ENCODE measurements at places on chromosomes 6 and 20.

DNA sequence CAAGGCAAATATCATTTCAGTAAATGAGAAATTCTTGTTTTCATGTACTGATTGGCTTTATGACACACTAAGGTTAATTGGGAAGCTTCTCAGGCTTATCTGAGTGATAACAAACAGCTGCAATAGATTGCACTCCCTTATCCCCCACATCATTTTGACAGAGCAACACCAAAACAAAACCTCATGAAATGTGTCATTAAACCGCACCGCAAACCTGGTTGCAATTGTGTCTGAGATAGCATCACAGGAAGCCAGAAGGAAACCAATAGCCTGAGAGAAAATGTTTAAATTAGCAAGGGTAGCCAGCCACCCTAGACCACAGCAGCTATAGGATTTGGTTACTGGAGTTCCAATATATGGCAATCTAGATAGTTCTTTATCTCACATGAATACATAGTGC lies 31.6 kb upstream of the LAMA4 start:
- no peak for DNase-seq

DNA sequence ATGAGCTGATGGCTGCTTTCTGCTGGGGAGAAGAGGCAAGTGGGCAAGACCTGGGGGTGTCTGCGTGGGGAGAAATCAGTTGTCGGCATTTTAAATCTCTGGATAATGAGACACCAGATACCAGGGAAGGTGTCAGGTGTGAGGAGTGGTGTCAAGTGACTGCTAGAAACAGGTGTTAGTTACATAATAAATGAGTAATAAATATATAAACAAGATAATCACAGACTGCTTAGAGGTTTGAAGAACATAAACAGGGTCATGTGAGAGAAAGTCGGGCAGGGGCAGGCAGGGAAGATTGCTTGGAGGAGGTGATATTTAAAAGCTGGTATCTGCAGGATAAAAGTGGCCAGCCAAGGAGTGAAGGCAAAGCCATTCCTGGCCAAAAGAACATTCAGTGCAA lies 87.2 kb upstream of the RIN2 start:
- no peak for DNase-seq

GRCh38 chr6:49409951-49410542 lies 53.0 kb downstream of the MMUT start:
- DNase-seq = peak; percentile 30

- no peak for DNase-seq
Measured at GRCh38 chr6:107353773-107354382, 105.5 kb downstream of the PDSS2 start.

DNA sequence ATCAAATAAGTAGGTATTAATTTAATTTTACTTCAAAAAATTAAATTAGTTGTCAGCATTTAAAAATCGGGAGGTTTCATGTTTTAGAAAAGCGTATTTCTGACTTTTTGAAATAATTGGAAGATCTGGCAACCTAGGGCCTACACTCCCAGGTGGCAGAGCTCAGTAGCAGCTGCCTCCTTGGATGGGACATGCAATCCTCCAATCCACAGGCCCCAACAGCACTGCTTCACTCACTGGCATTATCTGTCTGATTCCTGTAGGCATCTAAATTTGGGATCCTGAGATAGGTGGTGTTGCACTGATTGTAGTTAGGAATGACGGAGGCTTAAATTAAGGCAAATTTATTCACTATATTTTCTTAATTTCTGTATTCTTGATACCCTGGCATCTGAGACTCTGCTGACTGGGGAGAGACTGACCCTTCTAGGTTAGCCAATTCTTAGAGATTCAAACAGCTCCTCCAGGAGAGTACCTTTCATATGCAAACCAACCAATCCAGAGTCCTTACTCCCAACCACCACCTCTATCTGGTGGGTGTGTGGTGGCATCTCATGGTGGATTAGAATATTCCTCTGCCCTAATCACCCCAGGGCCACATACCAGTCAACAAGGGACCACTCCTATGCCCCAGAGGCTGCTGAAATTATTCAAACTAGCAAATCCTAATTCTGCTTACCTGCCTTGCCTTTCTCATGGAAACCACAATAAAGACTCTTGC lies 146.6 kb upstream of the GLP1R start:
- DNase-seq = no peak

DNA sequence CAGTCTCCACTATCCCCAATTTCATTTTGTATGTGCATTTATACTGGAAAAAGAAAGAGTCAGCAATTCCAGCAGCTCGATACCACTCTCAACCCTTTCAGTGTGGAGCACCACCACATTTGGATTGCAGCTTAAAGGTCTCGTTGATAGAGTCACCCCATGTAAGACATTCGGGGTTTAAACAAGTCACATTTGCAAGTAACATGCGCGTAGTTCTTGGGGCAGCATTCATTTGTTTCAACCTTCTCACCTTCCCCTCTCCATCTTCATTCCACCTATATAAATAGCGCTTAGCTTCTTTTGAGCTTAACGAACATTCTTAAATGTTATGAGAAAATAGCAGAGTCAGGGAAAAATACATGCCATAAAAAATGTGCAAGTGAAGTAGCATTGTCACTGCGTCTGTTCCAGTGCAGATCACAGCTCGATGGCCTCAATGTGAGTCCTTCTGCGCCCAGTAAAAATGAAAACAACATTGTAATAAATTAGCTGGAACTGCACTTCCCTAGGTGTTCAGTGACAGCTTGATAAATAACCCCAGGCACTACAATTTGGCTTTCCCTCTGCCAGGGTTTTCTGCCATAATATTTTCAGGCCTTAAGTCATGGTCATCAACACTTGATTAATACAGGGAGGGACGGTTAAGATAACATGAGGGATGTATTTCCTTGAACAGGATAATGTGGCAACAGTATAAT lies 737.8 kb upstream of the NRSN1 start:
- no peak for DNase-seq

DNA sequence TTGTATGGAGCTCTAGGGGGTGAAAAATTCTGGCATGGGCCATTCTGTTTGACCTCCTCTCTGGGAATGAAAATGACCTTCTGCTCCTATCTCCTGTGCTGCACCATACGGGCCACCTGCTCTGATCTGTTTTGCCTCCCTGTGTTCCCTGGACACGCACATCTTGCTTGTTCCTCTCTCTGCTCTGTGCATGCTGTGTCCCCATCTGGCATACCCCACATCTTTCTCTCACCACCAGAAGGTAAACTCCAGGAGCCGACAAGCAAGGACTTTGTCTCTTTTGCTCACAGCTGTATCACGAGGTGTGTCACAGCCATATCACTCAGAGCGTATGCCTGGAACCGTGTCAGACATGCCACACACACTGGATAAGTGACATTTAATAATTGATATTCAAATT lies 208.4 kb upstream of the DTNBP1 start:
- DNase-seq = no peak

DNA sequence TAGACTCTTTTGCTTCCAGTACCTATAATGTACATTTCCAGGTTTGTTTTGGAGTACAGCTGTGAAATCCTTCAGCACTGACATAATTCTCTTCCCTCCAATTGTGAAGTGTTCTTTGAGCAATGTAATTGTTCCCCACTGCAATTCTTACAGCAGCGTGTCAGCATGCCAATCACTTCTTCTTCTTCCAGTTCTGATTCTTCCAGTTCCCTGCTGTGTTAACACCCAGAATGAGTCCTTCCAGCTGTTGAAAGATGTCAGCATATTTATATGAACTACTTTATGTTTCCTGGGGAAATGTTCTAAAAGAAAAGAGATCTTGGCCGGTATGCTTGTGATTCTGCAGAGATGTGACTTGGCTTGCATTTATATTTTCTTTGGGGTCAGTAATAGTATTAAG lies 213.9 kb downstream of the UNC5CL start:
- no peak for DNase-seq

DNA sequence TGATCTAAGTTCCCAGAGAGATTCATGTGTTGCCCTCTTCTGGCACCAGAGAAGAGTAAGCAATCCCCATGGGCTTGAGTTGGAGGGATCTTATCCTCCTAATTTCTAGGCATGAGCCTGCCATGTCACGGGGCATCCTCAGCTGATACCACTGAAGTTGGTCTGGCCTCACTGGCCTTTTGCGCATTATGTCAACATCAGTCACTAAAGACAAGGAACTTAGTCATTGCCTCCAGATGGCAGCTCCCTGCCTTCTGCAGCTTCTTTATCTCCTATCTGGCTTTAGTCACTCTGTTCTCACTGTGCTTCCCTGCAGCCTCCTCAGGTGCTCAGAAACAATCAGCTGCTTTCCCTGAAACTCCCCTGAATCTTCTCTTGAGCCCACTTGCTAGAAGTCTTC lies 312.2 kb downstream of the ADGRG6 start:
- no peak for DNase-seq

- no peak for DNase-seq
Measured at GRCh38 chr6:52299653-52300052, 15.1 kb upstream of the MCM3 start.

DNA sequence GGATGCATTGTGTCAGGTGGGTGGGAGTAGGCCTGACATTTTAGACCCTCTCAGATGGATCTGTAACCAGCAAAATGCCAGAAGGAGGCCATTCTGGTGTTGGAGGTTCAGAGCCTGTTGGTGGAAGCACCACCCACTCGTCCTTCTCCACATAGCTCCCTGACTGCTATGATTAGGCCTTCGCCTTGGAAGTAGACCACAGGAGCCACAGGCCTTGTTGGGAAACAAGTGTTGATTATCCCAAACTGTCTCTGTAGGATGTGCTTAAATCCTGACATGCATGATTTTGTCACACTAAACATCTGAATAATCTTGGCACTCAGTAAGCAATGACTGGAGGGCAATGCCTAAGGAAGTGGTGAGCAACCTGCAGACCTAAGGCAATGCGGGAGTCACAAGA lies 117.2 kb upstream of the LY86 start:
- no peak for DNase-seq

- DNase-seq = no peak
Measured at GRCh38 chr6:6721606-6722005, 133.1 kb downstream of the LY86 start.

DNA sequence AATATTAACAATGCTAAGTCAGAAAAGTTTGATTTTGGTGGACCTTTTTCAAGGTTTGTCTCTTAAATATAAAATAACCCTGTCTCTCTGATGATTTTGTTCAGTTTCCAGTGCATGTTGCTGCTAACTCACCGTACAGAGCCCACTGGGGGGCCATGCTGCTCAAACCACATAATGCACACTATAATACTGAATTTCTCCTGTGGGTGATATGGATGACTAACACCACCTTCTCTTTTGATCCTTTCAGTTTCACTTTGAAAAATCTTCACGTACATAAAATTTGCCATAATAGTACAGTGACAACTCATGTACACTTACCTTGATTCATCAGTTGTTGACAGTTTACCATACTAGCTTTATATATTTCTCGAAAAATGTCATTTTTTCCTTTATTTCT lies 506.6 kb upstream of the MAN1A1 start:
- DNase-seq = no peak

GRCh38 chr6:155162682-155163081 lies 101.1 kb upstream of the CLDN20 start:
- DNase-seq = no peak

GRCh38 chr6:6781172-6781872 lies 192.8 kb downstream of the LY86 start:
- DNase-seq = no peak

DNA sequence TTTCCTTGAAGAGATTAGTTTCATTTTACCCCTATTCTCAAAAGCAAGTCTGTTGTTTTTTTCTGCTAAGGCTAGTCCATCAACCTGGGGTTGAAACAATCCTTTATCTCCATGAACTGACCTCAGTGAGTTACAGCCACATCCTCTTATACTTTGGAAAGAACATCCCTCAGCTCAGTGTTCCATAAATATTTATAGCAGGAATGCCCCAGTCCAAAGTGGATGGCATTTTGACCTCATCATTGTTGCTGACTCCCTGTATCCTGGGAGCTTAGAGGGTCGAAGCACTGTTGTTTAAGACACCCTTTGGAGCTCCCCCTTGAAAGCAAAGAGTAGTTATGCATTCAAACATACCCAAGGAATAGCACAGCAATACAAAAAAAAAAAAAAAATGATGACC lies 16.2 kb upstream of the CDYL start:
- DNase-seq = no peak

GRCh38 chr6:49097116-49097515 lies 365.9 kb downstream of the MMUT start:
- no peak for DNase-seq

All from NCI-H2081 treated with DMSO at 0.1 percent for 48 hours (cell line).